ENCODE measurements at places on chromosomes 5 and 9.
A peak's percentile ranks its signal among the peaks of the same experiment; 100 is the strongest.

GRCh38 chr5:58767104-58767503, 184.2 kb downstream of the RAB3C start:
- no peak for DNase-seq

DNA sequence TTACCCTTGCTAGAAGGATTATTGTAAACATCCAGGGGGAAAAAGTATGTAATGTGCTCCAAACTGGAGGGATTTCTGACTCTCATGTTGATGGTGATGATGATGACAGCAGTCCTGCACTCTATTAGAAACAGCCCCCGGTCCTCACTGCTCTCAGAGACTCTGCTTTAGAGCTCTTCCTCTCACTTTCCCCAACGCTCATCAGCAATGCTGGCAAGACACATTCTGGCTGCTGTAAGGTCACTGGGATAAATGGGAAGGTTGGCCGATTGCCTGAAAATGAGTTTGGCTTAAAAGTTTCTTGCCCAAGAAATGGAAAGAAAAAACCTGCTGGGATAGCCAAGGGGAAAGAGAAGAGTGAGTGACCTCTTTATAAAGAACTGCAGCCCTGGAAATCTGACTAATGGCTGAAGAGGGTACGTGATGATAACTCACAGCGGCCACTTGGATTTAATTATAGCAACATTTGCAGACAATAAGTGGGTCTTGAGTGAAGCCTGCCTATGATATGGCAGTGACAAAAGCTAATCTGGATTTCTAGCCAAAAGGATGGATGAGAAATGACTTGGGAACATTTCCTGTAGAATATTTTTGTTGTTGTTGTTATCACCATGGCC, 235.8 kb downstream of the TMEM38B start:
- DNase-seq: peak; percentile 50

- no peak for DNase-seq
Observed at GRCh38 chr9:22136461-22137096, 127.5 kb upstream of the CDKN2B start.

- no peak for DNase-seq
Observed at GRCh38 chr5:32583582-32584232, 1.6 kb upstream of the SUB1 start.

GRCh38 chr5:112210430-112211005, 208.6 kb downstream of the EPB41L4A start:
- peak; percentile 60 for DNase-seq

- no peak for DNase-seq
Observed at GRCh38 chr9:5633243-5633642, 4.3 kb downstream of the RIC1 start.

DNA sequence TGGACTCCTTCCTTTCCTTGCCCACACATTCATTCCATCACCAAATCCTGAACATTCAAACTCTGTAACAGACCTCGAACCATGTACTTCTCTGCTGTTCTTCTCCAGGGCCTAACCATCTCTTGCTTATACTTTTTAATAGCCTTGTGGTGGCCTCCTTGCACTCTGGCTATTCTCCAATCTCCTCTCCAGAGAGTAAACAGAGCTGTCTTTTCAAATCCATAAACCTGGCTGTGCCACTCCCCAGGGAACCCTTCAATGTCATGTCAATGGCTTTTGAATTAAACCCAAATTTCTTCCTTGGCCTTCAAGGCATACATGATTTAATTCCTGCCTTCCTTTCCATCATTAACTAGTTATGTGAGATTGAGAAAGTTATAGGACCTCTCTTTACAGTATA, 277.6 kb upstream of the EFNA5 start:
- DNase-seq: no peak

DNA sequence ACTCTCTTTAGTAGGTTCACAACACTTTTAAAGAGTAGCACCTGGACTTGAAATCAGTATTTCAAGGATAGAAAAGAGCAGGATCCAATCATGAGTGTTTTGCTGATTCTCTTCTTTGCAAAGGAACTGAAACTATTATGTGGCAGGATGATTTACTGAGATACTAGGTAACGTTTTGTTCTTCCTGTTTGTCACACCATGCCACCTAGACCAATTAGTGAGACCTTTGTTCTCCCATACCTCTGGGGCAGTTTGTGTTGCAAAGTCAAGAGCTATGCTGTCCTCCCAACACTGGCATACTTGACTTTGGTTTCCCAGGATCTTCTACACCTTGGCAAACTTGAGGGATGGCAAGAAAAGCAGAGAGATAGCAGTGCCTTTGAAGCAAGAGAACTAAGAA, 43.4 kb downstream of the PPP1R2B start:
- no peak for DNase-seq

DNA sequence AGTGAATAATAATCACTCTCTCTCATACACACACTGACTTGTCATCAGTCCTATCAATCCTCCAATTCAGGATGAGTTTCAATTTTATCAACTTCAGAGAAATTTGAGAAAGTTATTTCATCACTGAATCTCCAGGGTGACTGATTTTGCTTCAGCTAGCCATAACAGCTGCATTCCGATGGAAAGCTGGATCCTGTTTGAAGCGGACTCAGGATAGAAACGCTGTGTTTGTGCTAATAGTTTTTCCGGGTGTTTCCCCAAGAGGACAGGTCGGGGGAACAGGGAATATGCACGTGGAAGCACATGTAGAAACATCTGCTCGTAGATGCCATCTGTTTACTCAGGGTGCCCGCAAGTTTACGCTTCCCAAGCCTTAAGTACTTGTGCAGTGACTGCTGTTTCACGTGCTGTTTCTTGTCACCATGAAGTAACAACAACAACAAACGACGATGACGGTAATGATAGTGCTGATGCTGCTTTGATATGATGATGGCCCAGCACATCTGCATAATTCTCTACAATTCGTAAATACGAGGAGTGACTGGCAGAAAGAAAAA, 263.7 kb upstream of the DAPK1 start:
- no peak for DNase-seq

DNA sequence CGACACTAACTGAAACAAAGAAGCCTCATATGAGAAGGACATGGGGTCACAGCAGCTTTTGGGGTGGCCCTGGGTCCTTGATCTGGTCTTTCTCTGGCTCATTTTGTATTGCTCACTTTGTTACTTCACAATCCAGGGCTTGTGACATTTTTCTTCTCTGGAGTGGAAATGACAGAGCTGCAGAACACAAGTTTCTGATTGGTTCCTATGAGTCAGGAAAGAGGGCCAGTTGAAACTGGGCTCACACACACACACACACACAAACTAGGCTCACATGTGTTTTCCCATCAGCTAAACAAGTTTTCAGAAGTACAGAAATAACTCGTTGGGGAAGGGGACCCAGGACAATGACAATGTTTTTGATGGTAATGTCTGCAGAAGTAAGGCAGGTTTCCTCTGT, 54.3 kb downstream of the TMC1 start:
- no peak for DNase-seq

Data from right forelimb (tissue), 1 donor.